Activated T-cell treated with anti-CD3 and anti-CD28 coated beads for 1 hour (primary cell): ENCODE measurements at places on chromosomes 5 and 9.

DNA sequence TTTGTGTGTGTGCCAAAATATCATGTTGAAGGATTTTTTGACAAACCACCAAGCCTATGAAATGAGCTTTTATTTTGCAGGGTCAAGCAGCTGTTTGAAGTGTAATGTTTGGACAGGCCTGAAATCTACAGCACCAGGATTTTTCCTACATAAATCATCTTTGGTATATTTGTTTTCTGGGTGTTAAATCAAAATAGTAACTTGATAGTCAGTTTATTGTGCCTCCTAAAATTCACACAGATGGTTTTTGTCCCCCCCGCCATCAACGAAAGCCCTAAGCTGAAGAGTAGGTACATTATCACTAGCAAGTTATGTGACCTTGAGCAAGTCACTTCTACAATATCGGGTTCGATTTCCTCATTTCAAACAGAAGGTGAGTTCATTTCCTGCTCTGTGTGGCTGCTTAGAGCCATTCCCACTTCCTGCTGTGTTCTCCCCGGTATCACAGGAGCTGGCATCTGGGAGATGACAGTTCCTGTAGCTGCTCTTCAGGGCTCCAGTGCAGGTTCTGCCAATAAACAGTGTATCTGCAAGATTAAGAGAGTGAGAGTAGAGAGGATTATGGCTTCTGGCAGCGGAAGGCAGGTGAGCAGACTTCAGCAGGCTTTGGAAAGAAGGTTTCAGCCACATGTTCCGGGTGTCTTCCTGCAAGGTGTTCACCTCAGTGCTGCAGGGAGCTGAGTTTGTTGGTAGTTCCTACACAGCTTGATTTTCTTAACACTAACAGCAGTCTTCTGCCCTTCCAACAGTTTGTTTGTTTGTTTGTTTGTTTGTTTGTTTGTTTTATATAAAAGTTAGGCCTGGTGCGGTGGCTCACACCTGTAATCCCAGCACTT, 48.4 kb upstream of the GNE start:
- DNase-seq, result no peak

GRCh38 chr9:133227242-133227860, 18.3 kb upstream of the OBP2B start:
- no peak for DNase-seq

DNA sequence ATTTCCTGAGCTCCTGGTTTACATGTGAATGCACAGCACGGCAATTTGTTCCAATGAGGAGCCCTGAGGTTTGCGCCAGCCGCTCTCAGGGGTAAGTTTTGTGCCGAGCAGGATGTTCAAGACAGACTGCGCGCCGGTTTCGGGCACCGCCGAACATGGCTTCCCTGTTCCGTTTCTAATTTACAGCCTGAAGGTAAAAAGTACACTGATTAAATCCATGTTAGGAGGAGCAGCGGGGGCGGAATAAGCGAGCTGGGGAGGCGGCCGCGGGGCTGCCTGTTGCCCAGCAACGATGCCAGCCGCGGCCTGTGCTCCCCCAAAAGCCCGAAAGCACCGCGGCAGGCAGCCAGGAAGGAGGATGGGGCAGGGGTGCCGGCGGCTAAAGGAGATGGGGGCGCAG, 6.4 kb downstream of the SOWAHA start:
- DNase-seq, result no peak

DNA sequence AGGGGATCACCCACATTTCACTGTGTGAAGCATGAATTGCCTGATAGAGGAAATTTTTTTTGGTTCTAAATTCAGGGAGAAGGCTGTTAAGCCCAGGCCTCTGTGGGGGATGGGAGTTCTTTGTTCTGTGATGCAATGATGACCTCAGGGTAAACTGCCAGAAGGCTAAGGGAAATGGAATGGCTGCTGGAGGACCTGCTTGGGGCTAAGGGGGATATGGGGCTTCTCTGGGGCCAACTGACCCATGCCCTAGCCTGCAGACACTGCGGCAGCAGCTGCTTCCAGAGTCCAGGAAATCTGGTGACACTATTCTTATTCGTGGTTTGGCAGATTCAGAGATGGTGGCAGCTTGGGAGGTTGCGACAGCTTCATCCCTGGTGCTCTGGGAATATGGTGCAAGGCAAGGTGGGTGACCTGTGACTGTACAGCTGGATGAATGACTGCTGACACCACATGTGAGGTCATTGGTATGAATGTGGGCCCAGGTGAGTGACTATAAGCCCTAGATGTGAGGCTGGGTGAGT, 30.3 kb downstream of the VCP start:
- no peak for DNase-seq

GRCh38 chr9:111179577-111179976, 141.3 kb upstream of the LPAR1 start:
- no peak for DNase-seq

GRCh38 chr9:127114606-127115005, 7.8 kb downstream of the ANGPTL2 start:
- no peak for DNase-seq

- no peak for DNase-seq
Observed at GRCh38 chr5:41815663-41816229, 54.5 kb downstream of the OXCT1 start.
